ENCODE measurements at places on chromosomes 3 and 15.

- no peak for DNase-seq
These were observed 100.5 kb downstream of the ATP8B4 start for GRCh38 chr15:50018491-50018890.

GRCh38 chr15:92870010-92870591, 30.0 kb upstream of the CHD2 start:
- DNase-seq: no peak

GRCh38 chr15:73923488-73924164, 2.6 kb upstream of the LOXL1 start:
- no peak for DNase-seq

- DNase-seq: no peak
These were observed 66.3 kb downstream of the STRIT1 start for GRCh38 chr3:155227141-155227540.
